Lung (tissue), 17 donors: ENCODE measurements at places on chromosomes 12 and 14. TPM values are rescaled to one million over a fixed set of nuclear protein-coding genes. Genes with fewer than 3 reads are reported as not detected.

The LTBR gene
- 134 TPM for total RNA-seq

The OTUB2 gene
- 2.1 TPM for total RNA-seq

The LRRIQ1 gene
- total RNA-seq = 19.4 TPM

The OR5AU1 gene
- total RNA-seq = not detected

The PLEKHD1 gene
- total RNA-seq = 0.83 TPM

The FAM181A gene
- 4.0 TPM for total RNA-seq

DNA sequence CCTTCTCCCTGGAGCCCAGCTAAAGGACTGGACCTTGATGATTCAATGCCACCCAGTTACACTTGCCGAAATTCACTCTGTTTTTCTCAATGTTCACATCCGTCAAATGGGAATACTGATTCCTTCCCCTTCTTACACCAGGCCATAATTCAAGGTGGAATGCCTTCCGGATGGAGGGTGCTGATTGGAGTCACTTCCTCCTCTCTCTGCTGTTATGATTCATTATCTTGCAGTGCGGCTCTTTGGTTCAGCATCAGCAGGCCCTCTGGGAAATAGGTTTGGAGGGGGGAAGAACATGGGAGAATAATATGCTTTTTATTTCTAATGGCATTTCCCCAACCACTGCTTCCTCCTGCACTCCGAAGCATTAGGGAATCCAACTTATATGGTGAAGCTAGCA, 390.6 kb upstream of the TBX3 start:
- no peak for DNase-seq
- H3K27me3 ChIP-seq = peaks cover 8% of the 10 kb centered on the region
- H3K4me3 ChIP-seq = no peak overlapping the region
- H3K27ac ChIP-seq = no peak overlapping the region
- no peaks in the 10 kb centered on the region for H3K36me3 ChIP-seq

DNA sequence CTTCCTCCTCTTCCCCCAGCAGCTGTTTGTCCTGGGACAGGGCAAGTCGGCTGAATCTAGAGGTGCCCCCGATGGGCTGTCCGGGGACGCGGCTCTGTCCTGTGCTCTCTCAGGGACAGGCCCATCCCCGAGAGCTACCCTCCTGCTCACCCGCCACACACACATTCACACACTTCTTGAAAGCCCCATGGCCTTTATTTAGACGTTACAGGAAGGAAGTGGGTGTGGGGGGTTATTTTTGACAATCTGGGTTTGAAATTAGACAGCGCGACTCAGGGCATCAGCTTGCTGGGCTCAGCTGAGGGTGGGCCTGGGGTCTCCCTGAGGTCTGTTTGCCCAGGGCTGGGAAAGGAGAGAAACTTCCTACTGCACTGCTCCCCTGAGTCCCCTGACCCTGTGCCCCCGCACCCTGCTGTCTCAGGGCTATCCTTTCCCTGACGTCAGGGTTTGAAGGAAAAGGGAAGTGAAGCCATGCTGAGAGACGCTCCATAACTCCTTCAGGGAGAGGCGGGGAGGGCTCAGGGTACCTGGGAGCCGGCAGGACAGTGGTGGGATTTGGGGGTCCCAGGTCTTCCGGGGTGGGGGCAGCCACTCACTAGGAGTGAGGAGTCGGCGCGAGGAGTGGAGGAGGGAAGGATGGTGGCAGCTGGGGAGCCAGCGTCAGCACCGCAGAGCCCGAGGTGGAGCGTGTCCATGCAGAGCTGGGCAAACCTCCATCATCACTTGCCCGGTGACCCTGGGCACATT, 8.1 kb downstream of the PTPN6 start:
- no peak overlapping the region for H3K4me3 ChIP-seq
- peaks cover 11% of the 10 kb centered on the region for H3K4me1 ChIP-seq
- DNase-seq = no peak
- H3K27ac ChIP-seq = peak overlapping the region; percentile 51
- no peaks in the 10 kb centered on the region for H3K36me3 ChIP-seq

DNA sequence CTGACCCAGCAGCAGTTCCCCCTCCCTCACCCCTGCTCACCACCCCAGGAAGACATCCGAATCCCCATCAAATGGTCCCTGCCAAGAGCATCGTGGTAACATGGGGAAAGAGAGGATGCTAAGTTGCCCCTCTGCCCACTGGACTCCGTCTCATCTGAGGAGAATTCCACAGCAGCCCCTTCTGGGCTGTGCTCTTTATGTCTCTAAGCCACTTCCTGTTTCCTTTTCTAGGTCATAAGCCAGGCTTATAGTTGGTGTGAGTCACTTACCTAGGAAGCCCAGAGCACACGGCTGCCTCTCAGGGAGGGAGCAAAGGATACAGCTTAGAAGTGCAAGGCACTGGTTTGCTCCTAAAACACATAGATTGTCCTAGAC, 76.0 kb downstream of the VCPKMT start:
- DNase-seq = no peak
- H3K27ac ChIP-seq = no peak overlapping the region
- H3K4me3 ChIP-seq = no peak overlapping the region

- peak; percentile 86 for DNase-seq
- H3K27me3 ChIP-seq = no peaks in the 10 kb centered on the region
- no peak overlapping the region for H3K27ac ChIP-seq
These were observed 59.4 kb downstream of the DGLUCY start for GRCh38 chr14:91173221-91173670.

GRCh38 chr12:53674977-53675700, 744 bp downstream of the ATP5MC2 start:
- no peak for DNase-seq
- peak overlapping the region; percentile 96 for H3K27ac ChIP-seq
- H3K4me3 ChIP-seq = peak overlapping the region; percentile 63
- no peaks in the 10 kb centered on the region for H3K27me3 ChIP-seq
- H3K4me1 ChIP-seq = peaks cover 9% of the 10 kb centered on the region

GRCh38 chr12:114063435-114063834, 97.3 kb upstream of the RBM19 start:
- H3K4me1 ChIP-seq = no peaks in the 10 kb centered on the region
- H3K36me3 ChIP-seq = no peaks in the 10 kb centered on the region
- no peak for DNase-seq
- no peak overlapping the region for H3K4me3 ChIP-seq

GRCh38 chr12:23049180-23049579, 424.2 kb downstream of the ETNK1 start:
- H3K4me1 ChIP-seq = no peaks in the 10 kb centered on the region
- no peak for DNase-seq
- H3K27me3 ChIP-seq = no peaks in the 10 kb centered on the region
- H3K4me3 ChIP-seq = no peak overlapping the region
- H3K27ac ChIP-seq = no peak overlapping the region
- no peaks in the 10 kb centered on the region for H3K36me3 ChIP-seq

DNA sequence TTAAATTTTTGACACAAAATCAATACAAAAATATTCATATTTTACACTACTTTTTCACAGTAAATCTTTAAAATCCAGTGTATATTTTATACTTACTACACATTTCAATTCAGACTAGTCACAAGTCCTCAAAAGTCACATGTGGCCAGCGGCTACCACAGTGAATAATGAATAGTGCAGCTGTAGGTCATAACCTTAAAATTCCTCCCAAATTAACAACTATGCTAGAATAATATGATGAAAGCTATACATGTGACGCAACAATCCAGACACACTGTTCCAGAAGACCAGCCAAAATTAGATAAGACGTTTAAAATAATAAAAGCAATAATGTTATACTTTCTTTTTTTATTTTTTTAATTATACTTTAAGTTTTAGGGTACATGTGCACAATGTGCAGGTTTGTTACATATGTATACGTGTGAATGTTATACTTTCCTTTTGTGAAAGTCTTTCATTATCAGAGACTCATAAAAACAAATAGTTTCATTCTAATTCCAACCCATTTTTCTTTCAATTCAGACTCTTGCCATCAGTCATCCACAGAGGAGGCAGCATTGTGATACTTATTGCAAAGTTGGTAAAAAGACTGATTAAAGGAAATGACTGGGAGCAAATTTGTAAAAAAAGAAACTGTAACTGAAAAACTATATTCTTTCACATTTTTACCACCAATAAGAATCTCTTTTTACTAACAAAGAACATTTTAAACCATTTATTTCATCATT, 67.0 kb downstream of the C2CD5 start:
- H3K36me3 ChIP-seq = peaks cover 19% of the 10 kb centered on the region
- no peaks in the 10 kb centered on the region for H3K27me3 ChIP-seq
- H3K4me1 ChIP-seq = peaks cover 7% of the 10 kb centered on the region

DNA sequence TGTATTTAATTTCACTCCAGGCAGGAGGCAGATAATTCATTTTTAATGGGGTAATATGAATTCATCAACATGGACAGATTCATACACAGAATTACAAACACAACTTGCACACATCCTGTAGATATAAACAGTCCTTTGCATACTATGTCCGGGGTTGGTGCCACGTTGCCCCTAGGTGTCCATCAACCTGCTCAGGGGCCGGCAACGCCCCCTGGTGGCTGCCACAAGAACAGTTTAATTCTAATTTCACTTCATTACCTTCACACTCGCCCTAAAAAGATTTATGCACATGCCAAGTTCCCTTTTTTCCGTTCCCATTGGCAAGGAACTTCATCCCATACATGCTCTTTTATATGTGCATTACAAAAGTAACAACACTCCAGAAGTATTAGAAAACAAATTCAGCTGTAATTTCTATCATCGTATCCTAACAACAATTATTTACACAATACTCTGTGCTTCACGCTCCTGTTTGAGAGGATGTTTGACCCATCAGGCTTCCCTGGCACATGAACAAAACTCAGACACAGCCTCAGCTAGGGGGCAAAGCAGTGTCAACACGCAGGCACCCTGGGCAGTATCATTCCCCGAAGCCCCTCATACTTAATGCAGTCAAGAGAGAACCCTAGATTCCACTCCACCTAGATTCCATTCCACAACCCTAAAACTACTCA, 15.5 kb downstream of the MANSC1 start:
- peaks cover 18% of the 10 kb centered on the region for H3K4me1 ChIP-seq
- peak; percentile 92 for DNase-seq
- peak overlapping the region; percentile 56 for H3K27ac ChIP-seq
- no peaks in the 10 kb centered on the region for H3K27me3 ChIP-seq
- no peaks in the 10 kb centered on the region for H3K36me3 ChIP-seq
- H3K4me3 ChIP-seq = no peak overlapping the region

DNA sequence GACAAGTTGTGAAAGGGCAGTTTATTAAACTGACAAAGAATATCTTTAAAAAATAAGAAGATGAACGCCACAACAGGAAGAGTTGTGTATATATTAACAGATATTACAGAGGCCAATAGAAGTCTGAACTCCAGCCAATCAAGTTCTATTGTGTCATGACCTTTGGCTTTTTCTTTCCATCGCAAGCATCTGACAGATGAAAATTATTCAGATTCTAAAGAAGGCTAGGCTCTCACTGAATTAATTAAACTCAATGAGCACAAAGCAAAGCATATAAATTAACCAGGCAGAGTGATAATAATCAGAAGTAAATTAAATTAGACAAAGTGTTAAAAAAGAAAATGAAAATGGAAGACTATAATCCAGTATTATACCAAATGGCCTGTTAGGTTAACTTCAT, 62.0 kb upstream of the PYGL start:
- H3K4me3 ChIP-seq = no peak overlapping the region
- H3K27ac ChIP-seq = no peak overlapping the region
- DNase-seq = no peak
- H3K4me1 ChIP-seq = peaks cover 17% of the 10 kb centered on the region
- H3K36me3 ChIP-seq = no peaks in the 10 kb centered on the region

DNA sequence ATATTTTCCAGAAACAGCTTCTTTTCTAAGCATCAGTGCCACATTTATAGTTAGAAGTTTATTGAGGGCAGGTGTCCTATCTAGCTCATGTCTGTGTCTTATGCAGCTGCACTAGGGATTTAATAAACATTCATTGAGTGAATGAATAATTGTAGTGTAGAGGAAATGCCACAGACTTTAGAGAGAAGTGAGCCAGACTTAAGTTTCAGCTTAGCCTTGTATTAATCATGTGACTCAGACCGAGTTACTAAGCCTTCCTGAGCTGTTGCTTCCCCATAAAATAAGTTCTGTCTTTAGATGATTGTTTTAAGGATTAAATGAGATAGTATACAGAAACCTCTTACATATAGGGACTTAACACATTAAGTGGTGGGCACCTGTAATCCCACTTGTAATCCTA, 236.1 kb upstream of the DDHD1 start:
- no peaks in the 10 kb centered on the region for H3K36me3 ChIP-seq
- H3K27ac ChIP-seq = no peak overlapping the region
- H3K27me3 ChIP-seq = no peaks in the 10 kb centered on the region
- no peak for DNase-seq
- H3K4me3 ChIP-seq = no peak overlapping the region
- H3K4me1 ChIP-seq = no peaks in the 10 kb centered on the region

- no peak overlapping the region for H3K27ac ChIP-seq
- H3K36me3 ChIP-seq = no peaks in the 10 kb centered on the region
- no peak overlapping the region for H3K4me3 ChIP-seq
- no peak for DNase-seq
These were observed 201.0 kb downstream of the GXYLT1 start for GRCh38 chr12:41943671-41944070.

DNA sequence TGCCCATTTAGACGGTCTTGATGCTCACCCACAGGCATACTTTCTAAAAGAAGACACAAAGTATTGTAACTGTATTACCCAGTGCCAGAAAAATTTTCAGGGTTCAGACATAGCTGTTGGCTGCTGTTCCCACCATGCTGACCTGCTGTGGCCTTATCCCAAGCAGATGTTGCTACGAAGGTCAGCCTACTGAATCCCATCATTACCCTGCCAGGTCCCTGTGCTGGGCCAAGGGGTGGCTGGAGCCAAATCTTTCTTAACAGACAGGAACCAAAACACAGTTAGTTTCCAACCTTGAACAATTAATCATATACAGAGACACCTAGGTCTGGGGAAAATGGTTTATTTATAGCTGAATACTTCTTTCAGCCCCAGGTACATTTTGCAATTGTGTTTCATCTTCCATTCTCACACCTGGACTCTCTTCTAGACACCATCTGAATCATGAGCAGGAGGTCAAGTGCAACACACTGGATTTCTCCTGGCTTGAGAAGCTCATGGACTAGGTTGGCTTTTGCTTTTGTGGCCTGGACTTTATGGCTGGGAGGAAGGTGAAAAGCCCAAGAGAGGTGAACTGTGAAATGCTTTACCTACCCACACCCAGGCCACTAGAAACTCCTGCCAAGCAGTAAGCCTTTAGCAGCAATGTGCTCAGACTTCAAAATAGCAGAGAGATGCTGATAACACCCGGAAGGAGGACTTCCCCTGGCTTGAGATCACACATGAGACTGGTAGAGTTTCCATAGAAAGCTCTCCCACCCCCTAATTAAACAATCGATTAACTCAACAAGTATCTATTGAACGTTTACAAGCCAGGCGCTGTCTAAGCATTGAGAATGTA, 150.1 kb downstream of the SUDS3 start:
- DNase-seq = no peak
- no peaks in the 10 kb centered on the region for H3K36me3 ChIP-seq
- no peak overlapping the region for H3K4me3 ChIP-seq
- H3K27ac ChIP-seq = no peak overlapping the region

DNA sequence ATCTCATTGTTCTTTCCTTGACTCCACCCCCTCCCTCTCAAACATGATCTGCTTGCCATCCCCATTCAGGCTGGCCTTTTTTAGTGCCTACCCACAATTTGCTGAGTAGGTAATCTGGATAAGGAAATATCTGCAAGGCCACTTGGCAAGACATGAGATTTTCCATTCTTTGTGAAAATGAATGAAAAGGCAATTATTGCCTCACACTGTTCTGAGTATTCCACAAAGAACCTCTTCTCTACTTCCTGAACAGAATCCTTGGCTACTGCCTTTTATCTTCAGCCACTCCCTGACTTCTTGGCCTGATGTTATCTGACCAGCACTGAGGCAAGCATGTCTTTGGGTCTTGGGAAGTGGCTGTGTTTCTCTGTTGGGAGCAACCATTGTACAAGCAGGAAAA, 263.2 kb upstream of the ATP2B1 start:
- H3K27me3 ChIP-seq = no peaks in the 10 kb centered on the region
- no peak overlapping the region for H3K4me3 ChIP-seq
- no peak for DNase-seq
- no peaks in the 10 kb centered on the region for H3K4me1 ChIP-seq
- no peak overlapping the region for H3K27ac ChIP-seq
- H3K36me3 ChIP-seq = no peaks in the 10 kb centered on the region
